Left lobe of liver (tissue), 2 donors: ENCODE measurements at places on chromosomes 6 and 20. TPM values are rescaled to one million over a fixed set of nuclear protein-coding genes. Genes with fewer than 3 reads are reported as not detected.

LST1 gene
- 10.2 TPM for total RNA-seq

GRM1 gene
- total RNA-seq, result not detected

FAM162B gene
- 0.63 TPM for total RNA-seq

C20orf96 gene
- 2.0 TPM for total RNA-seq

TFAP2D gene
- total RNA-seq, result not detected

SYNDIG1 gene
- not detected for total RNA-seq

CDC40 gene
- total RNA-seq, result 11.1 TPM

PHACTR1 gene
- 0.68 TPM for total RNA-seq

LTV1 gene
- 6.7 TPM for total RNA-seq

C20orf204 gene
- 0.68 TPM for total RNA-seq

GPLD1 gene
- 53.1 TPM for total RNA-seq

C20orf144 gene
- total RNA-seq, result not detected

HEY2 gene
- 2.3 TPM for total RNA-seq

TBPL1 gene
- total RNA-seq, result 8.4 TPM

EFCAB8 gene
- total RNA-seq, result 0.15 TPM

VGLL2 gene
- not detected for total RNA-seq

CYB5R4 gene
- total RNA-seq, result 6.7 TPM

BTNL2 gene
- total RNA-seq, result not detected

FOXQ1 gene
- 0.35 TPM for total RNA-seq

NRN1 gene
- total RNA-seq, result 1.8 TPM

FAM83C gene
- not detected for total RNA-seq

PIGT gene
- total RNA-seq, result 36.0 TPM

CALHM4 gene
- total RNA-seq, result not detected

RSPH3 gene
- total RNA-seq, result 4.7 TPM

NHLRC1 gene
- total RNA-seq, result 2.8 TPM

VSX1 gene
- 0.18 TPM for total RNA-seq

DDX43 gene
- total RNA-seq, result 0.28 TPM

CENPQ gene
- 0.98 TPM for total RNA-seq

VSTM2L gene
- total RNA-seq, result 4.4 TPM

SCAF8 gene
- total RNA-seq, result 12.2 TPM
